ENCODE measurements at places on chromosomes 16 and 17.

DNA sequence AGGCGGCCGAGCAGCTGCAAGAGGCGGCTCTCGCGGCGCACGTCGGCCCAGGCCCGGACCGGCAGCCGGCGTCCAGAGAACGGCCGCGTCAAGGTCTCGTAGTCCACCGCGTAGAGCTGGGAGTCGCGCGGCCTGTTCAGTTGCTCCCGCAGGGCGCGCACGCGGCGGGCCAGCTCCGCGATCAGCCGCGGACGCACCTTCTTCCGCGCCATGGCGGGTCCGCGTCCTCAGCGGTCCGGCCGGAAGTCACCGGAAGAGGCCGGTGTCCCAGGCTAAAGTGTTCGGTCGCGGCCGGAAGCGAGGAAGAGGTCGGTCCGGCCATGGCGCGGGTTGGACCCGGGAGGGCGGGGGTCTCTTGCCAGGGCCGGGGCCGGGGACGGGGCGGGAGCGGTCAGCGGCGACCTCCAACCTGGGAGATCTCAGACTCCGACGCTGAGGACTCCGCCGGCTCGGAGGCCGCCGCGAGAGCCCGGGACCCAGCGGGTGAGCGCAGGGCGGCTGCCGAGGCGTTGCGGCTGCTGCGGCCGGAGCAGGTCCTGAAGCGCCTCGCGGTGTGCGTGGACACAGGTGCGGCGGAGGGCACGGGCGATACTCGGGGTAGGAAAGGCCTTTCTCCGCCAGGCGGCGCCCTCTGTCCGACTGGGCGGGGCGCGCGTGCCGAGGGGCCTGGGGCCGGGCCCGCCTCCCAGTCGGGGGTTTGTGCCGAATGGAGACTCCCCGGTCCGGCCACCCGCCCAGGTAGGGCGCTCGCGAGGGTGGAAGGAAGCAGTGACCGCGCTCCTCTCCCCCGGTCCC is at the start of gene MRPS34:
Gene MRPS34, minus strand, starts transcription at position 227 of the 795 bp plus-strand sequence. Its CDS starts 15 bp downstream, at position 212.
- peak; percentile 92 for DNase-seq

GRCh38 chr17:43818966-43819365 is 14.0 kb downstream of the MPP3 start:
- DNase-seq, result no peak

DNA sequence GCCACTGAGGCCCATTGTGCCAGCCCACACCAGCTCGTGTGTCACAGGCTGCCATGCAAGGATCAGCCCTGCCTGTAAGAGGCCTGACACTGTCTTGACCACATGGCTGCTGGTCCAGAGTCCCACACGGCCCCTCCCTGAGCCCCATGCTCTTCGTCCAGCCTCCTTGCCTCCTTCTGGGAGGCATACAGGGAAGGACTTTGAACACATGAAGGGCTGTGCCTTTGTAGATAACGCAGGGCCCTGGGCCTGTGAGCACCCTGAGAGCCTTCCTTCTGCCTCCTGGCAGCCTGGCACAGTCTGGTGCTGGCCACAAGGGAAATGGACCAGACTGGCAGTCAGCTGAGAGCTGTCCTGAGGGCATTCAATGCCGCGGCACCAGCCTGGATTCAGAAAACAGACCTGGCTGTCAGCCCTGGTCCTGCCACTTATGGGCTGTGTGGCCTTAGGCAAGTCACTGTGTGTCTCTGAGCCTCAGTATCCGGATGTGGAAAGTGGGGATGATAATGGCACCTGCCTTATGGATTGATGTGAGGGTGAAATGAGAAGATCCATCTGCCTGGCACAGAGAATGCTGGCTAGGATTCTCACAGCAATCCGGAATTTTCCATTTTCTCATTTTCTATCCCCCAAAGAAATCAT is 19.2 kb upstream of the SPNS2 start:
- DNase-seq, result no peak

DNA sequence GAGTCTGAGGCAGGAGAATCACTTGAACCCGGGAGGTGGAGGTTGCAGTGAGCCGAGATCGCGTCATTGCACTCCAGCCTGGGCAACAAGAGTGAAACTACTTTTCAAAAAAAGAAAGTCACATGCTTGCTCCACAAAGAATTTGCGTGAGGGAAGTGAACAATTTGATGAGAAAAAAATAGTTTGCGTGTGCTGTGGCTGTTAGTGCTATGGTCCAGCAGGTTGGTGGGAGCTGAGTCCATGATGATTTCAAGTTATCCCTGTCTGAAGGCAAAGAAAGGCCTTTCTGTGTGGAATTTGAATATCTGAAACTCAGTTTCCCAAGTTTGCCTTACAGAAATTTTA is 21.0 kb downstream of the PRCD start:
- DNase-seq, result no peak

- no peak for DNase-seq
Observed at GRCh38 chr17:15947976-15948752, 3.2 kb downstream of the ADORA2B start.

- DNase-seq, result peak; percentile 46
Observed at GRCh38 chr17:41937970-41938954, 7.8 kb downstream of the ODAD4 start.

GRCh38 chr17:60508384-60508980 is 17.6 kb downstream of the APPBP2 start:
- no peak for DNase-seq

DNA sequence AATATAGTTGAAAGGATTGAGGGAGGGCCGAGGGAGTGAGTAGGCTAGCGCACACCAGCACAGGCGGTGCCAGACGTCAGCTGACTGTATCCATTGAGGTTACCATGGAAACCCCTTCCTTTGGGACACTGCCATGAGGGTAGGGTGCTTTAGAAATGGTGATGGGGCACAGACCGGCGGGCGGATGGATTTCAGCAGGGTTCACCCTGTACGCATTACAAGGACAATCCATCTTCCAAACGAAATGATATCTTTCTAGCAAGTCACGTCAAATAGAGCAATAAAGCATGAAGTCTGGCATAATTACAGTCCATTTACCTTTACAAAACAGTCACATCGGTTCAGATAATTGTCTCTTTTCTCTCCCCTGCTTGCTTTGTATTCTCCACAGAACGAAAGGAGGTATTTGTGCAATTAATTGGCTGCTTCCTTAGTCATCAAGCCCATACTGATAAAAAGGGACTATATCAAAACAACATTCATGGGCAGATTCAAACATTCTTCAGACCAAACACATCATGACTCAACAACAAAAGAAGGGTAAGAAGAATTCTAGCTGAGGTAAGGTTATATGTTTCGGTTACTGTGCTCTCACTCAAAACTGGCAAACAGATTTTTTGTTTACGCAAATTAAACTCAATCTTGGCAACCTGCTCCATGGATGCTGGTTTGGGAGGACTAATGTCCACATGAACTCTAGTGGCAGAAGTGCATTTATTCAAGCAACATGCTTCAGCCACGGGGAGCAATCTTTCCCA is 140.6 kb downstream of the CDK5R1 start:
- no peak for DNase-seq

- DNase-seq, result no peak
Observed at GRCh38 chr16:63192980-63193379, 1156.7 kb upstream of the CDH8 start.

- DNase-seq, result no peak
Observed at GRCh38 chr17:76048025-76048605, 21.0 kb upstream of the EVPL start.

DNA sequence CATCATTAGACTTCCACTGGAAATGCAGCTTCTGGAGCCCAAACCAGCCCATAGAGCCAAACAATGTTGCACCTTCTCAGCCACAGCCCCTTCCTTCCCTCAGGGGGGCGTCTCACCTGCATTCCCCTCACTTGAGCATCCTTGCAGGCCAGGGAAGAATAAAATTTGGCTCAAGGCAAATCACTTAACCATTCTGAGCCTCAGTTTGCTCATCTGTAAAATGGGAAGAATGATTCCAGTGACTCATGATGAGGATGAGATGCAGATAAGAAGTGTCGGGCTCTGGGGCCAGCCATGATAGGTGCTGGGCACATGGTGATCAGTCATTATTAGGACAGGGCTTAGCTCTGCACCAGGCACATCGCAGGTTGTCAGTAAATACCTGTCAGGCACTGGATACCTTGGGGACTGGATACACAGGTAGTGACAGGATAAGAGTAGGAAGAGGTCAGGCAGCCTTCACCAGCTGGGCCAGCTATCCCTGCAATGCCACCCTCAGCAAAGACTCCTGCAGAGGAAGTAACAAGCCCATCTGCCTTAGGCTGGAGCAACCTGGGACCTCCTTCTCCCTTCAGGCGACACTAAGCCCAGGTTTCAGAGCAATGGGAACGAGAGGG is 208.0 kb upstream of the TNRC6C start:
- DNase-seq, result no peak

DNA sequence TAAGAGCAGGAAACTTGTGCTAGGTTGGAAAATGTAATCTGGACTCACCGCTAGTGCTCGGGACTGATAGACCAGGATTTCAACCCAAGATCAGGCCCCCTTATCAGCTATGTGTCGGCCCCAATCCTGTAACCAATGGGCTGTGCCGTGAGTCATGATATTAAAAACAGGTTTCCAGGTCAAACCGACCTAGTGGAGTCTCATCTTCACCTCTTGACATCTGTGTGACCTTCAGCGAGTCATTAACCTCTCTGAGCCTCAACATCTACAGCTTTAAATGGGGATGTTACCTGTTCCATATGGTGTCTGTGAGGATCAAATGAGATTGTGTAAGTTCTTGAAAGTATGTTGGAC is 512 bp downstream of the PMM2 start:
- DNase-seq, result peak; percentile 61

DNA sequence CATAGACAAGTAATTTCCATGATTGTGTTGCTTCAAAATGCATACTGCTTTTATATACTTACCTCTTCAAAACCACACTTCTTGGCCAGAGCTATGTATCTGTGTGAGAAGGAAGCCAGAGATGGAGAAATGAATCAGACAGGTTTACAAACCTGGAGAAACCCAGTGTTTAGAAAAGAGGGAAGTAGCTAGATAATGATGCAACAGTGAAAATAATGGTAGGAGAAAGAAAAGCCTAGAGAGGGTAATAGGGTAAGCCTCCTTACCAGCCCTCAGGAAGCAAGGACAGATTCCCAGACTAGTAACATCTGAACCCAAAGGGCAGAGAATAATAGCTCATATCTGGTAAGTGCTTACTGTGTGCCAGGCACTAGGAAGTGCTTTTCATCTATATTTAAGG is 250.3 kb upstream of the CDH11 start:
- peak; percentile 70 for DNase-seq

DNA sequence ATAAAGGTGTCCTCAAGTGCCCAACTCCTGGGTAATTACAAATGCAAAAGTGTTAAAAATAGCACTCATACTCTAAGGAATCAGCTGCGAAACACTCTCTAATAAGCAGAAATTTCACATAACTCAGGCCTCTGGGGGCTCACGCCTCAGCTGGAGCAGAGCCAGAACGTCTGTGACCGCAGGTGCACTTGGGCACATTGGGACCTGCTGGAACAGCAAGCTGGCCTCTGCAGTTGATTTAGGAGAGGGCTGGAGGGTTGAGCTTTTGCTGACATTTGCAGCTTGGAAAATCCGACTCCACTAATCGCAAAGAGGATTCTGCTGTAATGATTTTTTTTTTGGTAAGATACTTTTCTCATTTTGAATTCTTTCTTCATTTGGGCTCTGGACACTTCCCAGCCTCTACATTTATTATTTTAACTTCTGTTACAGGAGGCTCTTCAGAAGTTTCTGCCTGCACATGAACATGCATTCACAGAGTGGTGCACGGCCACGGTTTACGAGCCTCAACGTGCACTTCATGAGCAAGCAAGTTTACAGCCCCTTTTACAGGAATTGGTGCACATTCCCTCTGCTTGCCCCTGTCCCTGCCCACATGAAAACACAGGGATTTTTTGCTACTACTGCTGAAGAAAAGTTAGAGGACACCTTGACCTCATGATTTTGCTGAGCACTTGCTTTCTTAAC is 4.1 kb upstream of the SNTB2 start:
- no peak for DNase-seq

DNA sequence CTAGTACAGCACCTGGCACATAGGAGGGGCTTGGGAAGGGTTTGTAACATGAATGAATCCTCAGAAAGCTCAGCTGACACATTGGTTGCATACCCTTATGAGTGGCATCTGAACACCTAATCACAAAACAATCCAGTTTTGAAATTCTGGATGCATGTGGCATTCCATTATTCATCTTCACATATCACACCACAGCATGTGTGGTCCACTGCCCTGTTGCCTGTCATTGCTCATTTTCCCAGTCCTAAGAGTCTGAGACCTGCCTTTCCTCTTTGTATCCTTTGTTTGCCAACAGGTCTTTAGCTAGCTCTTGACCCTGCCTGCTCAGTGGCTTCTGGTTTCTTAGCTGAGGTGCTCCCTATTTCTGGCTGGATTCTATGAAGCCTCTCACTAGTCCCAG is 170.8 kb upstream of the ASIC2 start:
- no peak for DNase-seq

GRCh38 chr16:6232056-6232455 is 1100.6 kb upstream of the RBFOX1 start:
- no peak for DNase-seq

DNA sequence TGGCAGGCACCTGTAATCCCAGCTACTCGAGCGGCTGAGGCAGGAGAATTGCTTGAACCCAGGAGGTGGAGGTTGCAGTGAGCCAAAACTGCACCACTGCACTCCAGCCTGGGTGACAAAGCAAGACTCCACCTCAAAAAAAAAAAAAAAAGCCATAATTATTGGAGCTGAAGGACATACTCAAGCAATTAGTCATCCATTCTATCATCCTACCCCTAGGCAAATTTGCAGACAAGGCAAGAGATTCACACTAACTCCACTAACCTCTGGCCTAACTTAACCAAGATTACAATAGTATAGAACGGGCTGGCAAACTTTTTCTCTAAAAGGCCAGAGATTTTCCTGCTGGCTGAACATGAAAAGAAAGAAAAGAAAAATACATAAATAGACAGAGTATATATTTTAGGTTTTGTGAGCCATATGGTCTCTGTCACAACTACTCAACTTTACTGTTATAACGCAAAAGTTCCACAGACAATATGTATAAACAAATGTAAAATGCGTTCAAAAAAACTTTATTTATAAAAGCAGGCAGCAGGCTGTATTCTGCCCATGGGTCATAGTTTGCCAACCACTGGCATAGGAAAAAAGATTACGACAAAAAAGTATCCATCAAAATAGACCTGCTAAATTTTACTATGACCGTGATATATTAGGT is 29.7 kb downstream of the BRIP1 start:
- no peak for DNase-seq

DNA sequence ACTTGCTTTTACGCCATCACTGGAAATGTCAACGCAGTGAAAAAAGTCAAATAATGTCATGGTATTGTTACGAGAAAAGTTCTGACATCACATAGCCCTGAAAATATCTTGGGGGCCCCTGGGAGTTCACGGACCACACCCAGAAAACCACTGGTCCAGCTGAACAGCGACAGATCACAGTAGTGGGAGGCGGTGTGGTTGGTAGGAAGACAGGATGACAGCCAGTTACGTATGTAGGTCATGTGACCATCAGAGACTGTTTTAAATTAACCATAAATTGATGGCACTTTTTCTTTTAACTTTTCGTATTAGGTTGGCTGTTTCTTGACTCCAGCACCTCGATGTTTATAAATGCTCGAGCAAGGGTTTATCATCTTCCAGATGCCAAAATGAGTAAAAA is 11.9 kb downstream of the ERCC4 start:
- no peak for DNase-seq
